ENCODE measurements at places on chromosomes 2 and 18. TPM values are rescaled to one million over a fixed set of nuclear protein-coding genes. Genes with fewer than 3 reads are reported as not detected.

DNA sequence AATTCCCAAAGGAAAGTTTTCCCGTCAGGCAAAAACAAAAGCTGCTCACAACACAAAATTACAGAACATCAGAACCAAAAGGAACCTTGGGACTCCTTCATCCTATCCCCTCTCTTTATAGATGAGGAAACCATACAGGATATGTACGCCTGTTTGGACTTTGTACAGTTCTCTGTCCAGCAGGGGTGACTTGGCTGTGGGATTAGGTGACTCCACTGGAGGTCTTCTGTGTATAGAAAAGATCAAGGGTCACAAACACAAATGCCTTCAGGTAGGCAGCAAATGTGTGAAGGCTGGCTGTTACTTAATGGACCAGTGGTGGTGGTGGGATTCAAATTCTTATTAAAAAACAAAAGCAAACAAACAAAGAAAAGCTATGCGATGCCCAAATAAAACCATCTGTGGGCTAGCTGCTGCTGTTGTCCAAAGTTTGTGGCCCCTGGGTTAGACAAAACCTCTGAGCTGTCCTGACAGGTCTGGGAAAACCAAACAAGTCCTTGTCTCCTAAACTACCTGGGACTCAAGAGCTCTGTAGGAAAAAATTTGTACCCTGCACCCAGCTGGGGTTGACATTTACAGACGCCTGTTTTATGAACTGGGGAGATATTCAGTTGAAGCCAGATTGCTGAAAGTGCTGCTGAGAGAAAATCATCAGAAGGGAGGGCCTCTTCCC, 1.3 kb upstream of the CEP68 start:
- no peak for DNase-seq

DNA sequence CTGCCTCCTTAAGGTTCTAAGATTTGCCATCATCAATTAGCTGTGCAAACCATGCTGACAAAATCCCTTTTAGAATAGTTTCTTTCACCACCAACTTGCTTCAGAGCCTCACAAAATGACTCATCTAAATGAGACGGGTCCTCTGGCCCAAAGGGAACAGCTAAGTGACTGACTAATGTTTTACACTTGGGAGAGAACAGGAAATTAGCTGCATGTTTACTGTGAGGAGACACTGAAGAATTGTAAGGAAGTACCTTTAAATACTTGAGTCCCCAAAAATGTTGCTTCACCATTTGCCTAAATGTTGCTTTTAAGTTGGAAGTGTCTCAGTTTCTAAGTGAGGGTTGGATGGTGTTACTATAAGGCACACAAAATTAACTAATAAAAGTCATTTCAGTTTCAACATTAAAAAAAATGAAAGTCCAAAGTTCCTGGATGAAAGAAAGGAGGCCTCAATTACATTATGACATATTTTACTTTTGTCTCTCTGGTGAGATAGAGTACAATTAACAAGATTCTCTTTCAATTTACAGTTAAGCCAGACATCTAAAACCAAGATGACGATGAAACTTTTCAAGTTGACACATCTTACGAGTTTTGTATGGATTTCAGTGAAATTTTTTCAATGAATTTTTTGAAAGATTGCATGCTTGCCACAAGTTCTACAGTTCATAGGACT, 229.1 kb upstream of the FN1 start:
- no peak for DNase-seq

DNA sequence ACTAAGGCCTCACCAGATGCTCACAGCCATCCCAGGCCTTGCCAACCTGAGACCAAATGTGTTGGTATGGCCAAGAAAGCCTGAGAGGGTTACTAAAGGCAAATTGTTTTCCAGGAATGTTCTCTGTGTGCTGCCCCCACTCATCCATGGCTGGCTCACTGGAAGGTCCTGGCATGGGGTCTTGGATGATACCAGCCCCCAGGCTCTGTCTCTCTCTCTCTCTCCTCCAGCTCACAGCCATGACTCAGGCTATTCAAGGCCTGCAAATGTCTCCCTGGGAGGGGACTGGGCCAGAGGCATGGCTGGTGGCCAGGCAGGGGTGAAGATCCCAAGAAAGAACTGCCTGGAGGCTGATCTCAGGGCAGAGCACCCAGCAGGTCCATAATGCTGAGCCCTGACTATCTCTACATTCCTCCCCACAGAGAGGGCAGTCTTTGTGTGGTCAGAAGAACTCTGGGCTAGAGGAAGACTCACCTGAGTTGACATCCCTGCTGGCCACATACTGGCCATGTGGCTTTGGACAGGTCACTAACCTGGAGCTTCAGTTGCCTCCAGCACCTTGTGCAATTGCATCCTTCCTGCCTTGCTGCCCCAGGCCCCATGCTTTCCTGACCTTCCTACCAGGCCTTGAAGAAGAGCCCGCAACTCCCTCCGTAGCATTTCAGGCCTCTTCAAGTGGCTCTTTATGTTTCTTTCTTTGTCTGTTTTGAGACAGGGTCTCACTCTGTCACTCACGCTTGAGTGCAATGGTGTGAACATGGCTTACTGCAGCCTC, 150.4 kb downstream of the ZFP36L2 start:
- DNase-seq = no peak

DNA sequence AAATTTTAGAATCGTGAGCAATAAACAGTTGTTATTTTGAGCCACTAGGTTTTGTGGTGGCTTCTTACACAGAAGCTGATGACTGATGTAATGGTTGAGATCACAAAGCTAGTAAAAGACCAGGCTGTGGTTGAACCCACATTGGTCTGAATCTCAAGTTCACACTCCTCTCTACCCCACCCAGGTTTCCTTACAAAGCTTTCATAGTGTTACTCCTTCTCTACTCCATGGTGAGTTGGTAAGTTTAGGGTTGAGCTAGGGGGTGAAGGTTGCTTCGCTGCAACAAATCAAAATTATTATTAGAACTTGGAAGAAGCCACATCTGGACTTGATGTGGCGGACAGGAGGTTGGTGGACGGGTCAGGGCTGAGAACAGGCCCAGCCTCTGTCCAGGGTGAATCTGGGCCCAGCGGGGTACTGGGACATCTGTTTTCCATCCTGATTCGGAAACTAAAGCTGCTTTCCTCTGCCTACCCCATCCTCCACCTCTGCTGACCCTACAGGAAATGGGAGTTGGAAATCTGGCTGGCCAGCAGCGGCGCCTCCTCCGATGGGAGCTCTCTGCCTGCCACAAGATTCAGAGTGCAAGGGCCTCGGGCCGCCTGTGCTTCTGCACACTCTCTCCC, 86.3 kb downstream of the ZFP36L2 start:
- DNase-seq = peak; percentile 76

Gene RAB27B
- polyA plus RNA-seq = 4.0 TPM

Gene COL3A1
- polyA plus RNA-seq = 1,230 TPM

Gene ANKRD62
- not detected for polyA plus RNA-seq
